ENCODE measurements at places on chromosomes 3 and 15. TPM values are rescaled to one million over a fixed set of nuclear protein-coding genes. Genes with fewer than 3 reads are reported as not detected.
A peak's percentile ranks its signal among the peaks of the same experiment; 100 is the strongest.

GRCh38 chr15:58483376-58483775 is 51.6 kb downstream of the LIPC start:
- DNase-seq: no peak

DNA sequence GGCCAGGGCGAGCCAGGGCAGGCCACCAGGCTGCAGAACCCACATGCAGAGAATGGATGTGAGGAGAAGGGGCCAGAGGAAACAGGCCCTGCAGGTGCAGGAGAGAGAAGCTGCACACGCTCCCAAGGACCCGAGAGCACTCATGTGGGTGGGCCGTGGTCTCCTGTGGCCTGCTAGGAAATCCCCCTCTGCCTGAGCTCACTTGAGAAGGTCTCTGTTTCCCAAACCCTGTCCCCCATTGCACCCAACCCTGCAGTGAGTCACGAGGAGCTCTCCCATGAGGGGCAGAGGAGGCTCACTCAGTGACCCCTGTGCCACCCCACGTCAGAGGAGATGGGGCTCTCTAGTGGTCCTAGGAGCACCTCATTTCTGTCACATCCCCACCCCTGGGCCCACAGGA is 111.1 kb downstream of the KLF13 start:
- DNase-seq: no peak

DNA sequence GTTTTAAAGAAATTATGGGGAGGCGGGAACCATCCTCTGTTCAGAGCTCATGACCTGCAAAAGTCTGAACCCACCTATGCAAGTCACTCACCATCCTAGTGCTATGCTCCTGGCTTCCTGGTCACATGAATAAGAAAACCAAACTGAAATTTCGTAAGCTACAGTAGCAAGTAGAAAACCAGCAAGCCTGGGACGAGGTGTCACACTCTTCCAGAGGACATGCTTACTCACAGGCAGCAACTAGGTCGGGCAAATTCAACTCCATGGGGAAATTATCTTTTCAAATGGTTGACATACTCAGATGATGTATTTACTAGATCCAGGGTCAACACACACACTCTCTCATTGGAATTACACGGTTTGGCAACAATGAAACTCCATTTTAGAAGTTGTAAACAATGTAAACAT is 31.3 kb downstream of the LDHAL6B start:
- peak; percentile 41 for DNase-seq

- DNase-seq: peak; percentile 15
Observed at GRCh38 chr15:35784745-35785144, 238.8 kb upstream of the DPH6 start.

DNA sequence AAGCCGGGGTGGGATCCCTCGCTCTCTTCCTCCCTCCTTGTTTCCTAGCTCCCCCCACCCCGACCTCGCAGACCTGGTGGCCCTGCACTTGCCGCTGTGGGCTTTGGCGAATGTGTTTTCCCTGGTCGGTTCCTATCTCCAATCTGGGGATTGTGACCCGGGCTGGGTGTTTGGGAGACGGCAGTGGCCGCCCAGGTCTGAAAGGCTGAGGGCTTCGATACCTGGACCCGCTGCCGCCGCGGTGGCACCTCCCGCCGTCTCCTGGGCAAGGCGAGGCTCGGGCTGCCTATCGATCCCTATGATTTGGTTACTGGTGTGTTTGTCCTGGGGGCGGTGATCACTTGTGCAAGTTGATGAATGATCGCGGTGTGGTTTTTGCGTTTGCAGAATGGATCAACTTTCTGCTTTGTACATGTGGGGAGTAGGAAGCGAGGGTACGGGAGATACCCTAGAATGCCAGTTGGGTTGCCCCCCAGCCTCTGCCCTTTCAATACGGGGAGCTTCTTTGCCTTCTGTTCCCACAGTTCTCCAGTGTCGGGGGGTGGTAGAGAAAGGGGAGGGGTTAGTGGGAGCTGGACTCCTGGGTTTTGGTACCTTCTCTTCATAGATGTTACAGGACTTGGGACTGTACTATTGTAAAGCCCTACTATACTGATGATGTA is 3.0 kb downstream of the BBX start:
- DNase-seq: no peak

Gene RTP3
- total RNA-seq: not detected

GRCh38 chr15:42035435-42035761 is 14.6 kb upstream of the PLA2G4E start:
- DNase-seq: peak; percentile 67

DNA sequence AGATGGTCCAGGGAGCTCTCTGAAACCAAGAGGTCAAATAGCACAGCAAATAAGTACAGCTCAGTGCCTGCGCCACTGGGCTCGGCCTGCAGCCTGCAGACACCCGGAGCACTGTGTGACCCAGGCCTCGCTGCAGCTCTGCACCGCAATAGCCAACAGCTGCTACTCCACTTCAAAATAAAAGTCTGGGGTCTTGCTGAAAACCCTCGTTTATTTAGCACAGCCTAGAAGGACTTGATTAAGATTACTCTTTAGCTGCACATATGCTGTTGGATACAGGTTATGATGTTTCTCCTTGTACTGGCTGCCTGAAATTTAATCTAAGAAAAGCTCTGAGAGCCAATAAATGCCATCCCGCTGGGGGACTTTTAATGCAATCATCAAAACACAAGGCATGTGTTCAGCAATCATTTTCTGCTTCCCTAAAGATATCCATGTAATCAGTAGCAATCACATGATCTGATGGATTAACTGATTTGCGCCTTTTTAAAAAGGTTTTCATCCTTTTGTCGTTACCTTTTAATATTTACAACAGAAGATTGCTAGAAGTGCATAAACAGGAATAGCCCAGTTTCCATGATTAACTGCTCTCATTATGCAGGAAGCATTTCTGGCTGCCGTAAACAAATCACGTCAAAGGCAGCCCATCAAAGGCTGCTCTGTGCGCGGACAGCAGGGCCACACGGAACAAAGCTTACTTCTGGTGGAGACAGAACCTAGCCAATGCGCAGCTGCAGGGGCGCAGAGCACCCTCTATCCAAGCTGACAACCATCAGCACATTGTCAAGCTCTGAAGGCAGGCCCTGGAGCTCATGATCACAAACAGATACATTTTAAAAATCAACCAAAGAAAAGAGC is 58.8 kb downstream of the CLASP2 start:
- peak; percentile 79 for DNase-seq

DNA sequence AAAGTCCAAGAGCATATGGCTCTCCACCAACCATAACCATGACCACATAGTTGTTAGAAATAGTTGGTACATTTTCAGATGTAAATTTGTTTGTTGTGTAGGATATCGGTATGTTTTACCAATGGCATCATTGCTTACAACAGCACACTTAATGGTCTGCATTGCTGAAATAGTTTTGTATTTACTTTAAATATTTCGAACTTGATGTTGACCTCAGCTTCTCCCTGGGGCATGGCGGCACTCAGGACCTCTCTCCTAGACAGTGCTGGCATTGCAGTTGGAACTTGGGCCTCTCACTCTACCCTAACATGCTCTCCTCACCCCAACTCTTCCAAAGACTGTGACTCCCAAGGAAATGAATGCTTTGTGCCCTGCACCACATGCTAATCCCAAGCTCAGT is 5.0 kb downstream of the SLC22A13 start:
- no peak for DNase-seq

GRCh38 chr15:36798794-36799193 is 219.4 kb downstream of the CDIN1 start:
- no peak for DNase-seq

GRCh38 chr3:39631136-39631535 is 163.7 kb downstream of the MOBP start:
- DNase-seq: no peak

GRCh38 chr3:5068531-5069050 is 53.5 kb upstream of the ARL8B start:
- no peak for DNase-seq

GRCh38 chr15:63609448-63609847 is 12.3 kb downstream of the FBXL22 start:
- no peak for DNase-seq

DNA sequence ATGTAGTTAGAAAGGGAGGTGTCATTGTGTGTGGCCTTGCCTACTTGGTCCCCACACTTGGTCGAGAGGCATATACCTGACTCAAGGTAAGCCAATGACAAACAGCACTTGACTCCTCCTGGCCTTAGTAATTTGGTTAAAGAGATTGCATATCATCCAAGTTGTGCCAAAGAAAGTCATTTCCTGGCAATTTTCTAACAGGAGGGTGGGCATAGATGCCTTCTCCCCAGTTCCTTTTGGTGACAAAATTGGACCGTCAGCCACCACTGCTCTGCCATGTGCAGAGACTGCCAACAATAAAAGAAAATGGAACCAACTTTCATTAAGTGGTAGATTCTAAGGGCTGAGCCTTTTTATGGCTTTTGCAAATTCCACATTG is 7.9 kb upstream of the LEKR1 start:
- no peak for DNase-seq

DNA sequence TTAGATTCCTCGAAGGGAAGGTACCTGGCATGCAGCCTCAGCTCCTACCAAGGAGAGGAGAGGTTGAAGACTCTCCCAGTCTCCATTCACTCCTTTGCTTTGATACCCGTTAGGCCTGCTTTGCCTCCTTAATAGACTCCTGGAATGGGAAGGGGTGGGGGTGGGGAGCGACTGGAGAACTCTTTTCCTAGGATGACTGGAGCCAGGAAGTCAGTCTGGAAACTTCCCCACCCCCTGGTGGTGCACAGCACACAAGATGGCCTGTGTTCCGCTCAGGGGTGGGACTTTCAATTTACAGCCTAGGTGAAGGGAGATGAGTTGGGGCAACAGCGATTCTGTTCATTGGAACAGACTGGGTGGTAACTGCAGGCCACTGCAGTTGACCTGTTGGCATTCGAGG is 21.4 kb upstream of the CELF6 start:
- DNase-seq: no peak

Gene GOLGA6A
- total RNA-seq: 0.05 TPM

- peak; percentile 83 for DNase-seq
Observed at GRCh38 chr15:96270581-96271172, 59.8 kb upstream of the NR2F2 start.

Gene ATOSA
- 51.5 TPM for total RNA-seq

Gene LYZL4
- not detected for total RNA-seq

Gene AHSG
- total RNA-seq: not detected

DNA sequence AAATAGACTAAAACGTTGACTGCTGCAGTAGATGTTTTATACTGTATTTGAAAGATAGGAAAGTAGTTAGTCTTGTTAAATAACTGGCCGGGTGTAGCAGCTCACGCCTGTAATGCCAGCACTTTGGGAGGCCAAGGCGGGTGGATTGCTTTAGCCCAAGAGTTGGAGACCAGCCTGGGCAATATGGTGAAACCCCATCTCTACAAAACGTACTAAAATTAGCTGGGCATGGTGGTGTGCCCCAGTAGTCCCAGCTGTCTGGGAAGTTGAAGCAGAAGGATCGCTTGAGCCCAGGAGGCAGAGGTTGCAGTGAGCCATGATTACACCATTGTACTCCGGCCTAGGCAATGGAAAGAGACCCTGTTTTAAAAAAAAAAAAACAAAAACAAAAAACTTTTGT is 60.5 kb upstream of the ULK4 start:
- DNase-seq: no peak

Gene ATP13A5
- total RNA-seq: not detected

Gene MESP2
- total RNA-seq: not detected

DNA sequence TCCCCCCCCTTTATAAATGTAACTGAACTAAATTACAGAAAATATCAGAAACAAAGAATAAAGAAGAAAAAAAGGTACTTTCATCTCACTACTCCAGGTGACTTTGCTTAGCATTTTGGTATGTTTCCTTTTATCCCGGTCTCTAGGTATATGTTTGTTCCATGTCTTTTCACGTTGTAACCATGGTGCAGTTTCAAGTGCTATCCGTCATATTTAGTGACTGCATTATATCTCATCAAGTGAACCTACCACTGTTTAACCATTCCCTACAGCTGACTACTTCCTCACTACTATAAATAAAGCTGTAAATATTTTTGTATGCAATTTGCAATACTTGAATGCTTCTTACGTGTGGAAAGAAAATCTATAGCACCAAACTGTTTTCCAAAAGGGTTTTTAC is 2.2 kb downstream of the BTBD1 start:
- no peak for DNase-seq

Gene SRGAP3
- 5.4 TPM for total RNA-seq

DNA sequence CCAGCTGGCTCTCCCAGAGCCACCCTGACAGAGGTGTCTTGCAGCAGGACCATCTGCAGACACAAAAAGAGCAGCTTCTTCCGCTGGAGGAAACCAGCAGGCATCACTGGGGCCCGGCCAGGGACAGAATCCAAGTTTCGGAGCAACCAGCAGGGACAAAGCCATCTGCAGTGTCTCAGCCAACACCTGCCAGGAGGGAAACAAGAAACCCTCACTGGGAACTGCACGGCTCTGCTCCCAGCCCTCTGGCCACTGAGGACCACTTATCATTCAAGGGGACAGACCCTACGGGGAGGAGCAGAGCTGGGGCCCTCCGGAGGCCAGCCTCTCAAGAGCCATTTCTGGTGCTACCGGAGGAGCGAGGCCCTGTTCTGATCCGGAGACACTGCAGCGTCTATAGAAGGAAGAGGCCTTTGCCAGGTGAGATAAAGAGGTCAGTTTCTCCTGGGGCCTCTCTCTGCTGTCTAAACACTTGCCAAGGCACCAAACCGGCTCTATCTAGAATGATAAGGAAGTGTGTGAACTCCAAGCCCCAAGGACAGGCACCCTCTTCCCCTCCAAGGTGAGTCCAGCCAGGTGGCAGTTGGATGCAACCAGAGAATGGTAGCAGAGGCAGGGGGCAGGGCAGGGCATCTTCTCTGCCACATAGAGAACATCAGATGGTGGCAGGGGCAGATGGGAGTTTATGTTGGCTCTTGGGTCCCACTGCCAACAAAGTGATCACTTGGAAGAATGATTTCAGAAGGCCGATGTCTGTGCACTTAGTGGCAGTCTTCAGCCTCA is 89.0 kb downstream of the CHSY1 start:
- DNase-seq: no peak

DNA sequence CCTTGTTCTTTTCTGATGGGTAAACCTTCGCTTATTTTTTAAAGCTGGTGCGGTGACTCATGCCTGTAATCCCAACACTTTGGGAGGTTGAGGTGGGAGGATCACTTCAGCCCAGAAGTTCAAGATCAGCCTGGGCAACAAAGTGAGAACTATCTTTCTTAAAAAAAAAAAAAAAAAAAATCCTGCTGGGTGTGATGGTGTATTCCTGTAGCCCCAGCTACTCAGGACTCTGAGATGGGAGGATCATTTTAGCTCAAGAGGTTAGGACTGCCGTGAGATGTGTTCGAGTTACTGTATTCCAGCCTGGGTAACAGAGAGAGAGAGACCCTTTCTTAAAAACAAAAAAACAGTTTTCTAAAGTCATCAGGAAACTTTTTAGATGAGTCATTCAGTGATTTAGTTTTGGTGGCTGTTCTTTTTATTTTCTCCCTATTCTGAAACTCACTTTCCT is 37.7 kb downstream of the SLMAP start:
- peak; percentile 35 for DNase-seq

DNA sequence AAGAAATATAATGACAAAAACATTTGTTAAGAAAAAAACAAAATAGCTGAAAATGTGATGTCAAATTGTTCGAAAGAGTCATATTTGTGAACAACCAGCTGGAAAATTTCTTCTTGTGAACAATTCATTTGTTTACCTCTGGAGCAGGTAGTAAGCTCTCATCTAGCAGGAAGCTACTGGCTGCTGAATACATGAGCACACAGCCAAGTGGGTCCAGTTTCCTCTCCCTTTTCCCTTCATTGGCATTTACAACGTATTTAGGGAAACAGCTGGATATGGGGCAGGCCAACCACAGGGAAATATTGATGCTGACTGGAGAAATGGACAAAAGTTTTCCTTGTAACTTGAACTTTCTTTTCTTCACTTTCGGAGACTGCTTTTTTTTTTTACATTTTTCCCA is 1354.7 kb upstream of the EPHA6 start:
- DNase-seq: no peak

- no peak for DNase-seq
Observed at GRCh38 chr3:73074781-73075180, 13.3 kb downstream of the EBLN2 start.

All from renal cortical epithelial cell (primary cell).